ENCODE measurements at places on chromosomes 3 and 15.

- DNase-seq = no peak
Measured at GRCh38 chr15:62622775-62623174, 419.8 kb upstream of the TPM1 start.

- DNase-seq = no peak
Measured at GRCh38 chr3:116256843-116257485, 188.3 kb downstream of the LSAMP start.

DNA sequence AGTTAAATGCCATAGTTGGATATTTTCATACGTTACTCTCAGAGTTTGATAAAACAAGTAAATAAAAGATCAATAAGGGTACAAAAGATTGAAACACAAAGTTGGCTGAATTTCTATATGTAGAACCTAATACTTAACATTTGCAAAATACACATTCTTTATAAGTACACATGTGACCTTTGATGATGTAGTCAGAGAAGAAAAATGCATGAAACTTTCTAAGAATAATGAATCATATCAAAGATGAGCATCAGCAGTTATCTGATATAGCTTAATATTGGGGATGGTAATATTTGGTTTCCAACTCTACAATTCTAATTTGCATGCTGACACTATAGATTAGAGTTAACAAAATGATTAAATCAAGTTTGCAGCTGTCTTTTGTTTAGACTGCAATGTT lies 188.0 kb upstream of the TGFBR2 start:
- no peak for DNase-seq

DNA sequence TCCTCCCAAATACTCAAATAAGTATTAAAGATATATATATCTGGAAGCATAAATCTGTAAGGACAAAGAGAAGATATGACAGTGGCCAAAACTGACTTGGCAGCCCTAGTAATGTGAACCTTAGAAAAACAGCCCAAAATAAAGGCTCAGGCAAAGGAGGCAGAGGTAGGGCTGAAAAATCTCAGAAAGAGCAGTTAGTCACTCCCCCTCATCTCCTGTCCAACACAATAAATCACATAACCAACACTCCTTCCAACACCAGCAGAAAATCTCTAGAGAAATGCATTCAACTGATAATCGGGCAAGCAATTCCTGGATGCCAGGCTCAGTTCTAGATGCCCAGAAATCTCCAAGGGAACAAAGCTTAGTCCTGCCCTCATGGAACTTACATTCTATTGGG lies 22.1 kb upstream of the CHRM5 start:
- DNase-seq = no peak

GRCh38 chr3:68571321-68571720 lies 361.0 kb downstream of the TAFA4 start:
- no peak for DNase-seq
